ENCODE measurements at places on chromosomes 2 and 18.

DNA sequence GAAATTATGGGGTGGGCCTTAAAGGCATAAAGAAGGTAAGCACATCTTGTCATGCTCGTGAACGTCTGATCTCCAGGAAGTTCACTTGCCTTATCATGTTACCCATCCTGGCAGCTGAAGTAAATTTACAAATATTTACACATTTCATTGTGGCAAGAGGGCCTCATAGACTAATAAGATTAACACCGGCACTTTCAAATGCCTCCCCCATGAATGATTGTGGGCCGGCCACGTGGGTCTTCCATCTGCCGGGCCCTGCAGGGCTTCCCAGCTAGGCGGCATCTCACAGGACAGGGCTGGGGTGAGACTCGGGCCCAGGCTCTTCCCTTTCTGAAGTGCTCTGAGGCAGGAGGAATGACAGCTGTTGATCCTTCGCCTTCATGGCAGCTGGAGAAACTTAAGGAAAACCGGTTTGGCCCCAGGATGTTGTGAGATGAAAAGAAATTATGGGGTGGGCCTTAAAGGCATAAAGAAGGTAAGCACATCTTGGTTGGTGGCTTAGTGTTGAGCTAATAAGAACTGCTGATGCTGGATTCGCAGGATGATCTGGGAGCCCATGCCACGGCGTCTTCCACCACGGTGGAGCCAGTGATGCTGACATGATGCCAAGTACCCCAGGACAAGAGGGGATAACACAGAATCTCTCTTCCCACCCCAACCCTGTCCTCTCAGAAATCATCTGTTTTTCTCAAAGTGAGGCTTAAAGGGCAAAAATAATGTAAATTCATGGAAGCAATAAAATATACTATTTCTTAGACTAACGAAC lies 176.3 kb downstream of the SEPTIN10 start:
- DNase-seq, result no peak

DNA sequence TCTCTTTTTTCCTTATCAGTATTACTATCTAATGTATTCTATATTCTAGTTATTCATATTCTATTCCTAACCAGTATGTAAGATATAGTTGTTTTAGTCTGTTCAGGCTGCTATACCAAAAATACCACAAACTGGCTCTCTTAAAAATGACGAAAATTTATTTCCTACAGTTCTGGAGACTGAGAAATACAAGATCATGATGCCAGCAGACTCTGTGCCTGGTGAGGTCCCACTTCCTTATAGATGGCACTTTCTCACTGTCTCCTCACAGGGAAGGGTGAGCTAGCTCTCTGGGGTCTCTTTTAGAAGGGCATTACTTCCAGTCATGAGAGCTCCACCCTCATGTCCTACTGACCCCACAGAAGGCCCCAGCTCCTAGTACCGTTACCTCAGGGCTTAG lies 4.8 kb upstream of the ARHGAP15 start:
- no peak for DNase-seq

DNA sequence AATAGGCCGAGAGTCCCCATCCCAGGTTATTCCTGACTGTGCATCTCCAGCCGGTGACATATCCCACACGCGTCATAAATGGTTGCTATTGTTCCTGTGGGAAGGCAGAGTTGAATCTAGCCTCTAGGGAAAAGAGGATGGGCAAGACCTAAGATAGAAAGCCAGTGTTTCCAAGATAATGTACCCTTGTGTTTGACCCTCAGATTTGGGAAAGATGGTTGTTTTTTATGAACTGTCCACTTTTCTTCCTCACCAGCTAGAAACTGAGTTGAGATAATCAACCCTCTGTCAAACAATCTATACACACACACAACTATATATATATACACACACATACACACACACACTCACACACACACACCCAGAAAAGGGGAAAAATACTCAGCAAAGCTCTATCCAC lies 131.0 kb downstream of the PRKCE start:
- no peak for DNase-seq

GRCh38 chr2:189466656-189467055 lies 25.4 kb downstream of the WDR75 start:
- DNase-seq, result no peak

DNA sequence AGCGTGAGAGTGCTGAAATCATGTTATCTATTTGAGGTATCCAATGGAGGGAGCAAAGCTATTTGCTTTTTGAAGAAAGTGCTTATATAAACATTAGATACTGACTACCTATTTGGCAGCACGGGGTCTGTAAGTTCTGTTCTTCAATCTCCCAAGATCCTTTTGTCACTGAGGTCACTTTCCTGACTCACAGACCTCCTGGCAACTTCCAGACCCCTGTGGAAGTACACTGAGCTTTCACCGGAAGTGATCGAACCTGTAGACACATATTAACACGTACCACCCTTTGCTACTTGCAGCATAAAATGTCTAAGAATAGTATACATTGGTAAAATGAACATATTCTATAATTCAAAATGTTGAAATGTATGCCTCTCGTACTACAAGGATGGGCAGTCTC lies 452.6 kb upstream of the ST6GAL2 start:
- DNase-seq, result no peak

DNA sequence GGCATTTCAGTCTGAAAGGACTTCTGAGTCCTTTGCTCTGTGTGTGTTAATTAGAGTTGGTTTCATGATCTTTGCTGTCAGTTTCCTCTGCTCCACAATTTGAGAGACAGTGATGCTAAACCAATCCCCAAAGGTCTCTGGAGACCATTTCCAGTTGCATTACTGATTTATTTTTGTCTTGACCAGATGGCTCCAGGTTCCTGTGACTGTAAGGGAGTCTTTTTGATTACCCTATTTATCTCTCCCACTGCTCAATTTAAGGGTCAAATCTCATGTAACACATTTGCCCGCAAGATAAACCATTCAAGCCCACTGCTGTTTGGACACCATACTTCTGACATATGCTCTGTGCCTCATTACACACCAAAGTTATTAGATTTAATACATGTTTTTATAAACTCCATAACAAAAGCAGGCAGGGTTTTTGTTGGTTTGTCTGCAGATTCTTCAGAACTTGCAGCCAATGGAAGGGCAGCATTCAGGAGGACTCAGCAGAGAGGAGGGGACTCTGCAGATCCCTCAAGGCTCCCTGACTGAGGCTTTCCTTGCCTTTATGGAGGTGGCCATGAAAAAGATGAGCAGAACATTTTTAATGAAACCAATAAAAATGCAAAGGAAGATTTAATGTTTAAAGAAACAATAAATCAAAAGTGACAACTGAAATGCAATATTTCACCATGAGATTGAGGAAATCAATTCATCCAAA lies 889.3 kb upstream of the CELF4 start:
- DNase-seq, result no peak

- DNase-seq, result no peak
Measured at GRCh38 chr2:119028327-119029174, 86.6 kb downstream of the MARCO start.

DNA sequence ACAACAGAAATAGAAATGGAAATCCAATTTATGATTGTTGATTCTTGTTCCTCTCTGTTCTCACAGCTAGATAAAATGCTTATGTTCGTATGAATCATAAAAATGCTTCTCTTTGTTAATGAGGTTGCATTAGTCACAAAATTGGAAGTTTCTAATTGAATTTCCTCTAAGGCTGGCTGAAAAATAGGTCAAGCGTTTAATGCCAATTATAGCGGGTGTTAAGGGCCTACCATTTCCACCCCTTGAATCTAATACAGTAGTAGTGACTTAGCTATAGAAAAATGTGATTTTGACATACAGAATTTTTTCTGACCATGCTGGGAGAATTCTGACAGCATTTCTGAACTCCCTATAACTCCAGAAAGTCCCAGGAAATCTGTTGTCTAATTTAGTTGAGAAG lies 107.1 kb downstream of the TTN start:
- no peak for DNase-seq

DNA sequence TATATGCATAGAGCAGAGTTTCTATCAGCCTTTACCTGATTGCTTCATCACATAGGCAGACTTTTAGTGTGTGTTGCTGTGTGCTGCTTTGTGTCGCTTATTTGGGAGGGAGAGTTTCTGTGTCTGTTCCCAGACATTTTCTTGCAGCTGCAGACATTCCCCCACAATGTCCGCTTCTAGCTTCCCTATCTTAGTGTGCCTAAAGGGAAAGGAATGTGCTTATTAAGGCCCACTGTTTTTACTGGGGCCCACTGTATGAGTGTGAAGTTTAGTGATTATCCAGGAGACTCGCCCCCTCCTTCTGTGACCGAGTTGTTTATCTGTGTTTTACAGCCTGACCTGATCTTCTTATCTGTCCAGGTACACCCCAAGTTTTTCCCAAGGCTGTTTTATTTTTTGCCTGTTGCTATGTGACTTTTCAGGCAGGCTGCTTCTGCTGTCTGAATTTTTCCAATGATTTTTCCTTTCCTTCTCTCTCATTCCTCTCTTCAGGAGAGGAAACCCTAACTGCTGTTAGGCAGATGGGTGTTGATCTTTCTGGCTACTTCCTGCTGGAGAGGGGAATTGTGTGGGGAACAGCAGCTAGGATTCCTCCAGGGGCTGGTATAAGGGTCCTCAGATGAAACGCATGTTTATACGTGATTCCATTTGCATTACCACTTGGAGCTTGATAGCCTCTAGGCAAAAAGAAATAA lies 47.6 kb downstream of the STK17B start:
- DNase-seq, result no peak
